CD4-positive, alpha-beta T cell treated with Interleukin-6 at 100 ng/mL for 8 hours (primary cell): ENCODE measurements at places on chromosomes 11 and 22.

DNA sequence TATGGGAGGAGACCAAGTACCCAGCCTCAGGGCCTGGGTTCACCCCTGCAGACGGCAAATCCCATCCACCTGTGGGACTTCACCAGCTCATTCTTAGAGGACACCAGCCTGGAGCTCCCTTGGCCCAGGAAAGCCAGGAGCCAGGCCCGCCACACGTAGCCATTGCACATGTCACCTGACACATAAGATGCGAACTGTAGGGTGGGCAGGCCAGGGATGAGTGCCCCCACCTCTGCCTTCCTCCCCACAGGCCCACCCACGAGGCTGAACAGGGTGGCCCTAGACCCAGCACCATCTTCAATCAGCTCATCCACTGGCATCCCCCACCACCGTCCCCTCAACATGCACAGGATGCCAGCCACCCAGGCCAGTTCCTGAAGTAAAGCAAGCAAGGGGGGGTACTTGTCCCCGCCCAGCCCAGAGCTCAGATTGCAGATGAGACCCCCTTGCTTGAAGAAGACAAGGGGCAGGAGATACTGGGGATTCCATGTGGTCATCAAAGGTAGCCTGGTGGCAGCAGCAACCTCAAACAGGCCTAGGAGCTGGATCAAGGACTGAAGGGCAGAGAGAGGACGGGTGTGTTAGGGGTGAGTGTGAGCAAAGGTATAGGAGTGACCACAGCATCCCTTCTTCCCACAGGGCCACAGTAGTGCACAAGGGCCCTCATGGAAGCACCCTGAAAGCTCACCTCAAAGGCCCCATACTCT lies 45.6 kb downstream of the IGLL5 start:
- no peak for DNase-seq

GRCh38 chr22:20659920-20660319 lies 114.0 kb upstream of the SERPIND1 start:
- no peak for DNase-seq

DNA sequence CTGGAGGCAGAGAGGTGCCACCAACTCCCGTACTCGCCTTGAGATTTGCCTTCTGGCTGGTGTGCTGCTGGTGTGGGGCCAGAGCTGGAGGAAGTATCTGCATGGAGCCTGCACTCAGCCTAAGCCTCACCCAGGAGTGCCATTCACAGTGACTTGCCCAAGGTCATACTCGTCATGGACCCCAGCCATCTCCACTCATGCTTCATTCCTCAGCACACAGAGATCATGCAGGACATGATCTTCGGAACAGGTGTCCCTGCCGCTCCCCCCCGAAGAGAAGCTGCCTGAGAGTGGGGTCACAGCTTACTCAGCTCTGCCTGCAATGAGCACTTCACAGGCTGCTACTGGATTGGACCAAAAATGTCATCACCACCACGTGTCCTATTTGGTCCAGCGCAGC lies 49.0 kb downstream of the PC start:
- DNase-seq: no peak

GRCh38 chr11:34519595-34520235 lies 6.1 kb upstream of the ELF5 start:
- DNase-seq: no peak

GRCh38 chr11:76152086-76152681 lies 54.1 kb downstream of the WNT11 start:
- DNase-seq: peak; percentile 76

GRCh38 chr22:47839595-47840227 lies 1077.3 kb downstream of the TBC1D22A start:
- DNase-seq: no peak

GRCh38 chr11:132072858-132073211 lies 702.4 kb downstream of the NTM start:
- DNase-seq: no peak

- no peak for DNase-seq
Observed at GRCh38 chr11:76159983-76160661, 46.2 kb downstream of the WNT11 start.

DNA sequence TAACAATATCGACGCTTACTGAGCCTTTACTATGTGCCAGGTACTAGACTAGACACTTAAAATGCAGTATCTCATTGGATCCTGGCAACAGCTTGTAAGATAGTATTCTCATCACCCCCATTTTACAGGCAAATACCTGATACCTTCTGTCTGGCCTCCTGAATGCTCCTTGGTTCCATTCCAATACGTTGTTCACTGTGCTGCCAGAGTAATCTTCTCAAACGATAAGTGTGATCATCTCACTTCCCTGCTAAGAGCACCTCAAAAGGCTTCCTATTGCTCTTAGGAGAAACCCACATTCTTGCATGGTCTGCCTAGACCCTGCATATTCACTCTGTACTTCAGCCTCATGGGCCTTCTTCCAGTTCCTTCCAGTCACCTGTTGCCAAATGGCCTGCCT lies 1.3 kb upstream of the NRIP3 start:
- no peak for DNase-seq

- no peak for DNase-seq
Observed at GRCh38 chr11:120564573-120565311, 53.2 kb downstream of the GRIK4 start.

GRCh38 chr11:121067026-121067425 lies 34.0 kb upstream of the TECTA start:
- no peak for DNase-seq

DNA sequence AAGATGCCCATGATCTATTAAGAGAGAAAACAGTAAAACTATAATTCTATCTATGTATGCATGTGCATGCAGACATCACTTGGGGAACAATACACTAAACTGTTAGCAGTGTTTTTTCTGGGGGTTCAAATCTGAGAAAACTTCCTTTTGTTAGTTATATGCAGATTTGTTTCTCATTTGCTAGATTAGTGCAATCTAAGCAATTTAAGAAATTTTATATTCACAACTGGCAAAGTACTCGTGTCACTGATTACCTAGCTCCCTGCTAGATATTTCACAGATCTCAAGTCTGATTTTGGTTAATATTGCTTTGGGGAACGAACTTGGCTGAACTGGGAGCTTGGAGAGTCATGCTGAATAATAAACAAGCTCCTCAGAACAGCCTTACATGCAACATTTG lies 14.9 kb upstream of the OSBP start:
- DNase-seq: no peak

GRCh38 chr22:28997342-28997741 lies 64.3 kb downstream of the C22orf31 start:
- DNase-seq: no peak

- DNase-seq: peak; percentile 8
Observed at GRCh38 chr11:120956710-120957495, 67.0 kb upstream of the TBCEL start.

DNA sequence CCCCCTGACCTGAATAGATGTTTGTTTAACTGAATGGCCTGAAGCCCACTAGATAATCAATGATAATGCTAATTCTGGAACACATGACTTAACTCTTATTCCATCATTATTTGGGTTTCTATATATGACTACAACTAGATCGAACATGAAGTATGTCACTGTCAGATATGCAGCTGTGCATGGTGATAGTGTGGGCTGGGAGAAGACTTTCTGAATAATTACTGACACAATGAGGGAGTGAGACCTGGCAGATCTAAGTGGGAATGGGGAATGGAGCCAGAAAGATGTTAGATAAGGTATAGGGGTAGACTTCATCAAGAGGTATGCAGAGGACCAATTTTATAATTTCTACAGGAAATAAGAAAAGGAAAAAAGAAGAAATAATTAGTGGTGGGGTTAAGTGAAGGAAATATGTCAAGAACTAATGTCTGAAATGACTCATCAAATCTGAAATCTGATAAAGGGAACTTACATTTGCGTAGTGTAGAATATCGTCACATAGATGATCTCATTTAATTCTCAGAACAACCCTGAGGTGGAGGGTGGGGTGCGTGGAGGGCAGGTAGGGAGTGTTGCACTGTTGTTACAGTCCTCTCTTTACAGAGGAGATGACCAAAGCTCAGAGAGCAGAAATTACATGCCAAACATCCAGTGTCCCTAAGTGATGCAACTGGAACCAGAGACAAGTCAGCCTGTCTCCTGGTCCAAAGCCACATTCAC lies 68.2 kb upstream of the EED start:
- no peak for DNase-seq

DNA sequence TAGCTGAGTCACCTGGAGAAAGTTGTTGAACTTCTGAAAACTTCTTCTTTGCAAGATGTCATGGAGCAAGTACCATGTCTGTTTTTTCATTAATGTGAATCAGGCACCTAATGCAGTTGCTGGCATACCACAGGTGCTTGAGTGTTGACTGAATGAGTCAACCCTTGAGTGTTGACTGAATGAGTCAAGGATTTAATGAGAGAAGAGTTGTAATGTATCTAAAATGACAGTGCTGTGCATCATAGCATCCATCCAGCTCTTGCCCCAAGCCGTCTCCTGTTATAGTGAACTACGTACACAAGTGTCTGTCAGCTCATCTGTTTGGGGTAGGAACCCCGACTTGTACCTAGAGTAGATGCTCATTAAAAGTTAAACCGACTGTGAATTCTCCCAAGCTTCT lies 93.1 kb downstream of the CWC15 start:
- no peak for DNase-seq

- DNase-seq: no peak
Observed at GRCh38 chr22:48940266-48941032, 887.2 kb downstream of the BRD1 start.

- no peak for DNase-seq
Observed at GRCh38 chr22:19043121-19044085, 78.8 kb downstream of the DGCR2 start.

DNA sequence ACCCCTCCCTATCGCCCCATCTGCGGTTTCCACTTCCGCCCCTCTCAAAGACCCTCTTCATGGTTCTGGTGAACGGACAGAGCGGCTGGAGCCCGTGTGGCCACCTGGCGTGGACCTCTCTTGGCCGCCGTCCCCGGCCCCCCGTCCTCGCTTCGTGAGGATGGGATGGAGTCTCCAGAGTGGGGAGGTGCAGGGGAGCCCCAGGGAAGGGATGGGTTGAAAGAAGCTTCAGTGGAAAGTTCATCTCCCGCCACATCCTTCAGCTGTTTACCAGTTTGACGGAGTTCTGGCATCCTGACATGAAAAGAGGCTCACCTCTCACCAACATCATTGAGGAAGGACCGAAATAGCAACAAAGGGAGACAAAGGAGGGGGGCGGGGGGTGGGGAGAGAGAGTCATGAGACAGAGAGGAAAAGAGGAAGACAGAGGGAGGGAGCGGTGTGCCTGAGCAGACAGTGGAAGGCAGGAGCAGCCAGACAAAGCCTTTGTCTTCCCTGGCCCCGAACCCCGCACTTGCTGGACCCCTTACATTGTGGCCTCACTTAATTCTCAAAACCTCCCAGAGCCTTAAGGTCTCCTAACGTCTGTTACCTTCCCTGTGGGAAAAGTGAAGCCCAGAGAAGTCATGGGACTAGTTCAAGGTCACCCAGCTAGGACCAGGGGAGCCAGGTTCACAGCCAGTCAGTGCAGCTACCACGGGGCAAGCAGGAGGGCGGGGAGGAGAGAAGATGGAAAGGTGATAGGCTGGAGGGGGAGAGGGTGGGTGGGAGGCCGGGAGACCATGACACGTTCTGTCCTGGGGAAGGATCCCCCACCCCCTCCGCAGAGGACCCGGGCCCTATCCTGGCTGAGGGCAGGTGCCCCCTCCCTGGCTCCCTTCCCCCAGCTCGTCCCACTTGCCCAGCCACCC lies 54.9 kb downstream of the CD6 start:
- DNase-seq: peak; percentile 78

- DNase-seq: no peak
Observed at GRCh38 chr22:36884349-36885158, 23.7 kb downstream of the NCF4 start.

DNA sequence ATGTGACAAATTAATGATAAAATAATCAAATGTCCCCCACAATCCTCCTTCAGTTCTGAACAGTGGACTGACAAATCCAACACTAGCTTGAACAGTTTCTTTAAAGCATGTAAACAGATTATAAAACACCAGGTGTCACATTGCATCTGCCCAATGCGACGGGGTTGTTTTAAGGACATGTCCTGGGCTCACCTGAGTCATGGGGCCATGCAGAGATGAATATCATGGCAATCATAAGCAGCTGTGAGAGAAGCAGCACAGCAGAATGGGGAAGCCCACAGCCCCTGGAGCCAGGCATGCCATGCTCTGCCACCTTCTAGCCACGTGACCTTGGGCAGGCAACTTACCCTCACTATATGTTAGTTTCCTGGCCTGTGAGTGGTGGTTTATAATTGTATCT lies 93.9 kb upstream of the KCNA4 start:
- DNase-seq: no peak

GRCh38 chr11:113378692-113379091 lies 8.9 kb upstream of the ANKK1 start:
- DNase-seq: no peak

DNA sequence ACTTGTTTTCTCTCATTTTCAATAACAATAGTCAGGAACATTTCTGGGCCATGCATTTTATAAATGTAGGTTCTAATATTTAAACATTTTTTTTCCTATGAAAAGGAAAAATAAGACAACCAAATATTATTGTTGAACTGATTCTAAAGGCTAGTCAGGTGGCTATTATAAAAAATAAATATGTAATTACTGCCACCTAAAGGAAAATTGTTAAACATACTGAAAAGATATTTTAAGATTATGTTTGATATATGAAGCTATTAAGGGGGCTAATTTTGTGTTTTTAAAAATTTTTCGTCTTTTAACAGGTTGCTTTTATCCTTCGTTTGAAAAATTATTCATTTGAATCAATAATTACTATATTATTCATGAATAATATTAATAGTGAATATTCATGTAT lies 62.2 kb upstream of the FDX1 start:
- DNase-seq: no peak

- DNase-seq: no peak
Observed at GRCh38 chr11:748007-748359, 719 bp downstream of the TALDO1 start.

DNA sequence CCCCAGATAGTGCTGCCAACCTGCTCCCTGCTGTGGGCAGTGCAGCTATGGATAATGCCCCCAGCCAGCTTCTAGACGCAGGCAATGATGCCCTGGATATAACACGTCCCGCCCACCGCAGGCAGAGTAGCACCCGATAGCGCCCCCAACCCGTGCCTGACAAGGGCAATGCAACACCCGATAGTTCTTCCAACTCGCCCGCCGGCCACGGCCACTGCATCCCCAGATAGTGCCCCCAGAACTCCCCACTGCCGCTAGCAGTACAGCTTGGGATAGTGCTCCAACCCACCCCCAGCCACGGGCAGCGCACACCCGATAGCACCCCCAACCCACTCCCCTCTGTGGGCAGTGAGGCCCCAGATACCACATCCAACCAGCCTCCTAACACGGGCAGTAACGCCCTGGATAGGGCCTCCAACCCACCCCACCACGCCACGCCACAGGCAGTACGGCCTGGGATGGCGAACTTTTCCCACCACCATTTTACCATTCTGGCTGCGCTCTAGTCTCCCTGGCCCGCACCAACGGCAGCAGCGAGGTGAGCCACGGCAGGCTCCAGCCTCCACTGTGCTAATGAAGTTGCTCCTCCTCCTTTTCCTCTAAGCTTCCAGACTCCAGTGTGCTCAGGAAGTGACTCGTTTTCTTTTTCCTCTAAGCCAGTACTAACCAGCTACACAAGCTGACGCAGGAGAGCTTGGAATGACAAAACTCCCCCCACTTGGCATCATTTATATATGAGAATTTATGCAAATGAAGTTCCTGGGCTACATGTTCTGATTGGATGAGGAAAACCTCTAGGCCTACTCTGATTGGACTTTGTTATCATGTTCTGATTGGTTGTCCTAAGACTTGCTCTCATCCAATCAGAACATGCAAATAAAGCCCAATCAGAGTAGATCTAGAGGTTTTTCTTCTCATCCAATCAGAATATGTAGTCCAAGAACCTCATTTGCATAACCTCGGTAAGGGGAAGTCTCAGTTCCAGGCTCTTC lies 3.0 kb upstream of the RFPL3 start:
- DNase-seq: no peak
